ENCODE measurements at places on chromosomes 5 and 9.

DNA sequence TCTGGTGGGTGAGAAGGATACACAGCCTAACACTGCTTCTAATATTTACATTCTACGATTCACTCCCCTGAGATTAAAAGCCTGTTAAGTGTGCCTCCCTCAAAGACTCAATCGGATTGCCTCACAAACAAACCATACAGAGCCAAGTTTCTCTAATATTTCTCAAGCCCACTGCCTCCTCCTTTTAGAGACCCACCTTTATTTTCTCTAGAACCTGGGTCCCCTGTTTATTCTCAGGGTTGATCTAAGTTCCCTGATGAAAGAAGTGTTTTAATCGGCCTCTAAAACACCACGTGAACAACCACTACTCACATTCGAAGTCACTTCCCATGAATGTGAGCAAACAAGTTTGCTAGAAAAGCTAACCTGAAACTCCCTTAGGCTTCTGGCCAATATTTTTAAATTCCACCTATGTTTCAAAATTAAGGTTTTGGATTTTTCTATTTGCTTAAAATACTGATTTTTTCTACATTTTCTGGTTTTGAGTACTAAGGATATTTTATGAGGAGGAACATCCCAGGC is 76.5 kb downstream of the GLIS3 start:
- no peak for DNase-seq

GRCh38 chr9:134814598-134815215 is 65.9 kb upstream of the FCN2 start:
- no peak for DNase-seq

- no peak for DNase-seq
These were observed 1461.4 kb upstream of the CDH9 start for GRCh38 chr5:28499766-28500290.

GRCh38 chr9:134484479-134484878 is 157.1 kb upstream of the COL5A1 start:
- no peak for DNase-seq

GRCh38 chr5:76007904-76008303 is 75.3 kb upstream of the SV2C start:
- DNase-seq = no peak

All from activated naive CD4-positive, alpha-beta T cell (primary cell).